ENCODE measurements at places on chromosomes 2 and 18.

GRCh38 chr2:173051463-173052215 lies 24.0 kb upstream of the MAP3K20 start:
- no peak for DNase-seq

GRCh38 chr18:64017870-64018269 lies 48.0 kb downstream of the SERPINB8 start:
- DNase-seq: no peak

GRCh38 chr2:70103531-70104061 lies 16.3 kb downstream of the PCBP1 start:
- no peak for DNase-seq

DNA sequence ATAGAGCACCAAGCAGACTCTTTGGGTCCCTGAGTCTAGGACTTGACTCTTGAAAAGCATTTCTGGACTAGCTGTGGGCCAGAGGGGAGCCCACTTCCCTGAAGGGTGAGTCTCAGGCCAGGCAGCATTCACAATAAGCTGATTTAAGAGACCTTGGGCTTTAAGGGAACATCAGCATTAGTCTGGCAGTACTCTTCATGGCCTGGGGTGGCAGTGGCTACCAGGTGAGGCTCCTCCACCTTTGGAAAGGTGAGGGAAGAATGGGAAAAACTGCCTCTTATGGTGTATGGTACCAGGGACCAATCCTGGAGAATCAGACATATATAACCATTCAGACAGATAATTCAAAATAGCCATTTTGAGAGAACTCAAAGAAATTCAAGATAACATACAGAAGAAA lies 599.9 kb upstream of the POU3F3 start:
- no peak for DNase-seq

- no peak for DNase-seq
Measured at GRCh38 chr2:228599297-228599696, 417.8 kb upstream of the SPHKAP start.

DNA sequence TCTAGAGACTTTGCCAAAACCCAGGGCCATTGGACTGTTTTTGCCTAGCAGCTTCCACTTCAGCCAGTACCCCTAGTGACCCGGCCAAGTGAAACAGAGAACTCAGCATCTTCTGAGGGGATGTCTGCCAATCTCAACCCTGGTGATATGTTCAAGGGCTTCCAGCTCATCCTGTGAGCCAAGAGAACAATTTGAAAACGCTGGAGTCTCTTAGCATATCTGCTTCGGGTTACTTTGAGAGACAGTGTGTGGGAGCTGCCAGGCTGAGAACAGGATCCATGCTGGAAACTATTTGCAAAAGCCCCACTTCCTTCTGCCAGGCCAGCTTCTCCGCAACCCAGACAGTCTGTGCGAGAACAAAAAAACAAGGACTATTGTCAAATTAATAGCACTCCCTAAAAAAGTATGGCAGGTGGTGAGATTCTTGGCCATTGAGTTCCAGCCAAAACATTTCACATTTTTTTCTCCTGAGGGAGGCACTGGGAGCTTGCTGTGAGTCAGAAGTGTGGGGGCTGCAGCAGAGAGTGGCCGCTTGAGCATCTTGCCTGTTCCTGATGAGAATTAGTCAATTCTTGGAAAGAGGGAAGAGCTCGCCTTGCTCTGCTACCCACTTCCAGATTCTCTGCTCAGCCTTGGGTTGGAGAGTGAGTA lies 395.6 kb upstream of the TRIB2 start:
- DNase-seq: peak; percentile 91

- DNase-seq: no peak
Measured at GRCh38 chr2:105682401-105682800, 62.3 kb upstream of the NCK2 start.

- no peak for DNase-seq
Measured at GRCh38 chr2:44778671-44779476, 162.6 kb upstream of the SIX3 start.

- no peak for DNase-seq
Measured at GRCh38 chr2:231462729-231463465, 1.4 kb downstream of the NCL start.

GRCh38 chr18:46275370-46275769 lies 171.2 kb downstream of the HAUS1 start:
- DNase-seq: no peak

GRCh38 chr18:72391427-72391826 lies 152.7 kb downstream of the CBLN2 start:
- no peak for DNase-seq

DNA sequence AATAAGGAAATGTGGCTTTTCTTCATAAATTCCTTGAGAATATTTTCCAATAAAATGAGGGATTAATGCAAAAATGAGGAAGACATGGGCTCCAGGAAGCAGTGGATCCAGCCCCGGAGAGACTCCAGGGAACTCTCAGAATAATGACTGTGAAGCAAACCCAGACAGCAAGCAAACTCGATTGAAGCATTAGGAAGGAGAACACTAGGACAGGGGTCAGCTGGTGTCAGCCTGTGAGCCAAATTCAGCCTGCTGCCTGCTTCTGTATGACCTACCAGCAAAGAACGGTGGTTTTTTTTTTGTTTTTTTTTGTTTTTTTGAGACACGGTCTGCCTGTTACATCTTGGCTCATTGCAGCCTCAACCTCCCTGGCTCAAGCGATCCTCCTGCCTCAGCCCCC lies 274.3 kb upstream of the FBXO11 start:
- DNase-seq: no peak

GRCh38 chr2:229713371-229714079 lies 830 bp downstream of the DNER start:
- no peak for DNase-seq

DNA sequence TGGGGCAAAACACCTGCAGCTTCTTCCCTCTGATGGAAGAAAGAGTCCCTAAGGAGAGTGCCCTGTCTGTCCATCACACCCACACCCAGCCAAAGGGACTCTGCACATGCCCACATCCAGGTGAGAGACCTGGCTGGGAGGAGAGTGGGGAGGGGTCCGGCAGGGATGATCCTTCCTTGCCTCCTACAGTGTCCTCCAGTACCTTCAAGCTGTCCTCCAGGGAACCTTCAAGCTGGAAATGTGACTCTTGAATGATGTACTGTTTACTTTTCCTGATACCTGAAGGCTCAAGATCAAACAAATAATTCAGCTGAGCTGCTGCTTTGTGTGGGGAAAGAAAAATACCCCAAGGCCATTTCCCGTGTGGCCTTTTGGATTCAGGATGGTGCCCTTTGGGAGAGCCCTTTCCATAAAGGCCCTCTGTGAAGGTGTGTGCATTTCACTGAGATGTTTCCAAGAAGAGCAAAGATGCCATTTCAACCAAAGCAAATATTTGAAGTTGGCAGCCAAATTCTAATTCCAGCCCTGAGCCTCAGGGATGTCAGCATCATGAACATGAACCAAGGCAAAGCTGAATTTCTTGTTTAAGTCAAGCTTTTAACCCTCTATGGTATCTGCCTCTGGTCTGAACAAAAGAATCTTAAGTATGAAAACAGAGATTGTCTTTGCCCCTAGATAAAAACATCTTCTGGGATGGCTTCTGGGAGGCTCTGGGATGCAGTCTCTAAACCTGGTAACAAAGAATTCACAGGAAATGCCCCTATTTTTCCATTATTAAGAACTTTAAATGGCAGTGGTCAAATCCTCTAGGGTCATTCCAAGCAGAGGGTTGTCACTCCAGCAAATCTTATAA lies 11.1 kb downstream of the EVA1A start:
- DNase-seq: no peak

- DNase-seq: no peak
Measured at GRCh38 chr18:75369026-75369721, 58.3 kb downstream of the SMIM21 start.

- no peak for DNase-seq
Measured at GRCh38 chr2:189585226-189585756, 4.7 kb upstream of the SLC40A1 start.

DNA sequence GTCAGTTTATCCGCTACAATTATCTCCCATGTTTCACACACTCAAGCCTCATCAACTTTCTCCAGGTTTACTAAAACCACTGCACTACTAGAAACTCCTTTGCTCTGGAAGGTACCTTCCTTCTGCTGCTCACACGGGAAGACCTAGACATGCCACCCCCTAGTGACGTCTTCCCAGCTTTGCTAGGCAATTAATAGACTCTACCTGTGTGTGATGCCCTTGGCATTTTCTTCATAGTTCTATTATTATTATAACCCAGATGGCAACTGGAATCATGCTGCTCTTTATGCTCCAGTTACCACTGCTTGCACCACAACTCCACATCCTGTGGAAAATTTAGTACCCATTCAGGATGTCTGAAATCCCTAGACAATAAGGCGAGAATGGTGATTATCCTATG lies 42.4 kb downstream of the CACNB4 start:
- DNase-seq: no peak

DNA sequence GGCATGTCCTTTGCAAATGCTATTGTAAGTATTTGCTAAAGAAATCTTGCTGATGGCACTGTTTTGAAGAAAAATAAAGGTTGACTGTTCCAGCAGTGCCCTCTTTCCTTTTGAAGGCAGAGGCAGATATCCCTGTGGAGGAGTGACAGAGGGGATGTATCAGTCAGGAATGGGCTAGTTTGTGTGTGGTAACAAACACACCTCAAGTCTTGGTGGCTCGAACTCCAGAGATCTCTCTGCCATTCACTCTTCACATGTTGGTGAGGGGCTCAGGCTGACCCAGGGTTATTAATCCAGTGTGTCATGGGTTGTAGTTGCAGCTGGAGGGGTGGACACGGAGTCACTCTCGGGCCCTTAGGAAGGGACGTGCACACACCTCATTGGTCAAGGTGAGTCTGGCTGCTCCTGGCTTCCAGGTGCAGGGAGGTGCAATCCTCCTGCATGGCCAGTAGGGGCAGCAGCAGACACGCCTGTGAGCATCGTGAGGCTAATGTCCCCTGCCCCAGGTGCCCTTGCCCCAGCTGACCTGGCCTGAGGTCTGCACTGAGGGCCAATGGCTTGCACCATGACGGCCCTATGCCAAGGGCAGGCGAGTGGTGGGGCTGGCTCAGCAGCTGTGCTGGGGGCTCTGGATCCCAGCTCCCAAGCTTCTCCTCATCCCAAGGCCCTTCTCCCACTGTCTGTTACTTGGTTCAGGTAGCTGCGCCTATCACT lies 146.5 kb downstream of the ASB1 start:
- no peak for DNase-seq

DNA sequence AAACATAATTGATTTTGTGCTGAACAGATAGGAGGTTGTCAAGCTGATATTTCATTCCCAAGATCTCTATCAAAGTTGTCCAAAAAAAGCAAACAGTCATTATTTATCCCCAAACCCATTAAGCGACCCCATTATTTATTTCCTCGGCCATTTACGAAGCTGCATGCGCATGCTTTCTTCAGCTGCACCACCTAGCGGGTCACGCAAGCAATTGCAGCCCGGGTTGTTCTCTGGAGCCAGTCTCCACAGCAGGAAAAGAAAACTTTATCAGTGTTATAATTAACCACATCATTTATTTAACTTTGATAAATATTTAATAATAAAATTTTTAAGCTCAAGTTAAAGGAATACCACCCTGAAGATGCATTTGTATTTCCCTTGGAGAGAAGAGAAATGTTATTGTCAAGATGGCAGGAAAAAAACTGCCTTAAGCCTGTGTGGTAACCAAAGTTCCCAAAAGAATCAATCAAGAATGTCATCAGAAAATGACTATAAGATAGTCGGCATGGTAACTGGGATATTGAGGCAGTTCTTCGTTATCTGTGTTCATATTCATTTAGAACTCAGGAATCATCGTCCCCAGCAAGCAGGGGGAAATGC lies 304.7 kb downstream of the FBXO15 start:
- DNase-seq: peak; percentile 55

DNA sequence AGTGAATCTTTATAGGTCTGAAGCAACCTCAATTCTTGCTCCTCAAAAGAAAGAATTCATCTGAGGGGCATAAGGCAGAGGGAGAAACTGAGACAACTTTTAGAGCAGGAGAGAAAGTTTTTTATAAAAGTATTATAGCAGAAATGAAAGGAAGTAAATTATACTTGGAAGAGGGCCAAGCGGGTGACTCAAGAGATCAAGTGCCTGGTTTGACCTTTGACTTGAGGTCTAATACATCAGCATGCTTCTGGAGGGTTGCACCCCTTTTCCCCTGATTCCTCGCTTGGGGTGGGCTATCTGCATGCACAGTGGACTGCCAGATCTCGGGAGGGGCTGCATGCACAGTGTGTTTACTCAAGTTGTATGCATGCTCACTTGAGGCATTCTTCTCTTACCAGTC lies 268.5 kb upstream of the LRATD1 start:
- DNase-seq: no peak

DNA sequence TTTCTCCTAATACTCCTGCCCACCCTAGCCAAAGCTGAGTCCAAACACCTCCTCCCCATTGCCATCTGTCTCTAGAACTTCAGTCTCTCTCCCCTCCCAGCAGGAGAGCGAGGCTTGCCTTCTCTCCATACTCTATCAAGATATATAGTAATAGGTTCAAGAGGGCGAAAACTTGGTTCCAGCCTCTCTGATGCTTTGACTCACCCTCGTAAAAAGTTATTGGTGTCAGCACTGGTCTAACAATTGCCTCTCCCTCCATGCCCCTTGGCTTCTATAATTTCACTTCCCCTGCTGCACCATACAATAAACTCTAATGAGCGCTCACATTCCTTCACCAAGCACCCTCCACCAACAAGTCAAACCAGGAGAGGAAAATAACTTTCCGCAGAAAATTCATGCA lies 797.3 kb downstream of the BCL11A start:
- DNase-seq: no peak

DNA sequence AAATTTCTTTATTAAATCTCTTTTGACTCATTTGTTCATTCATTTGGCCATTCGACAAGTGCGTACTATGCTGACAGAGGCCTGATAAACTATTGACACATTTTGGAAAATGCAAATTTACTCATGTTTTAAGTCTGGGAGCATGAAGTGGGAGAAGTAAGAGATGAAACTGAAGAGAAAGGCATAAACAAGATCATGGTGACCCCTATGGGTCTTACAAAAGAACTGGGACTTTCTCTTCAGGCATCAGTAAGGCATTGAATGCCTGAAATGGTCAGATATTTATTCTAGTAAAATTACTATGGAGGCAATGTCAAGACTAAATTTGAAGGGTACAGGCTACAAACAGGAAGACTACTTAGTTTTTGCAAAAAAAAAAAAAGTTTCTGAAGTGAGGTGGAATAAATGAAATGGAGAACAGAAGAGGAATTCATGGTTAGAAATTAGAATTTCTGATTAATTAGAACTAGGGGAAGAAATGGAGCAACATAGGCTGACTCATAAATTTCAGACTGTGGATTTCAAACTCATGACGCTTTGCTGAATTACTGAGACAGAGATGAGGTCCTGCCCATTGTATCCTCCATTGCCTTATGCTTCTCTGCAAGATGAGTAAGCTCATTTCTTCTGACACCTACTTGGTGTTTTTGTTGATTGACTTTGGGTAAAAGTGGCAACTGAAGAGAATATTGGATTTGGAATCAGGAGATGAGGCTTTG lies 32.7 kb downstream of the VSNL1 start:
- DNase-seq: no peak

- no peak for DNase-seq
Measured at GRCh38 chr2:105580216-105580615, 164.5 kb upstream of the NCK2 start.

DNA sequence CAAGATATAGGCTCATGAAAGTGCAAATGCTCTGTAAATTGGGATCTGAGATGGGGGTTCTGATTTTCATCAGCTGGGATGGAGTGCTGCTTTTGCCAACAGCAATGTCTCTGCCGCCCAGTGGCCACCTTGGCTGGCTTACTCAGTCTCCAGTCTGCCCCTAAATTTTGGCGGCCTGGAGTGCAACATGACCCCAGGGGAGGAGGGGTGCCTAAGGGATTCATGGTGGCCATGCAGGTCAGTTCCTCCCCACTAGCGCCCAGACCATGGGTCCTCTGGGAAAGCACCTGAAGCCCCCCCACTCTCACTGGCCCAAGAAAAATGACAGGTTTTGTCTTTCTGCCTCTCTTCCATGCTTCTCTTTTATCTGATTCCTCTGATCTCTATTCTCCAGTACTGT lies 45.0 kb downstream of the SLC4A3 start:
- no peak for DNase-seq

All from fibroblast of gingiva (primary cell).